ENCODE measurements at places on chromosomes 3 and 15.

DNA sequence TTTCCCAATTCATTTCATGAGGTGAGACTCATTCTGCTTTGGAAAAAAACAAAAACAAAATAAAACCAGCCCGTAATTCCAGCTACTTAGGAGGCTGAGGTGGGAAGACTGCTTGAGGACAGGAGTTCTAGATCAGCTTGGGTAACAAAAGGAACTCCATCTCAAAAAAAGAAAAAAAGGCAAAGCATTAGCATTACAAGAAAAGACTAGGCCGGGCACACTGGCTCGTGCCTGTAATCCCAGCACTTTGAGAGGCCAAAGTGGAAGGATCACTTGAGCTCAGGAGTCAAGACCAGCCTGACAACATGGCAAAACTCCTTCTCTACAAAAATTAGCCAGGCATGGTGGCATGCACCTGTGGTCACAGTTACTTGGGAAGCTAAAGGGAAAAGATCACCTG is 33.9 kb downstream of the TRPM7 start:
- DNase-seq = no peak

GRCh38 chr3:78632925-78633553 is 1134.8 kb downstream of the ROBO1 start:
- no peak for DNase-seq

DNA sequence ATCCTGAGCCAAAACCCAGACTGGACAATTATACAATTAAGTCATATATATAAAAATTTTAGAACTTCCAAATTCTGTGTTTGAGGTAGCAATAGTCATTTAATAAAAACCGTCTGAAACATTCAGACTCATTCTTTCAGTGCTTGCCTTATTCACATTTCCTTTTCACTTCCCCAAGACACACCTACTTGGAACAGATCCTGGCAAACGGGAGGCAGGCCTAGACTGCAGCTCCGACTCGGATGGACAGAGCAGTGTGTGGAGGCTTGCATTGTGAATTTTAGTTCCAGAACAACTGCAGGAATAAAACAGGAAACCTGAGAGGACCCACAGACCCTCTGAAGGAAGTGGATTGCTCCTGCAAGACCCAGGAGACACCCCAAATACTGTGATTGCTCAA is 341.4 kb downstream of the CNTN3 start:
- no peak for DNase-seq

DNA sequence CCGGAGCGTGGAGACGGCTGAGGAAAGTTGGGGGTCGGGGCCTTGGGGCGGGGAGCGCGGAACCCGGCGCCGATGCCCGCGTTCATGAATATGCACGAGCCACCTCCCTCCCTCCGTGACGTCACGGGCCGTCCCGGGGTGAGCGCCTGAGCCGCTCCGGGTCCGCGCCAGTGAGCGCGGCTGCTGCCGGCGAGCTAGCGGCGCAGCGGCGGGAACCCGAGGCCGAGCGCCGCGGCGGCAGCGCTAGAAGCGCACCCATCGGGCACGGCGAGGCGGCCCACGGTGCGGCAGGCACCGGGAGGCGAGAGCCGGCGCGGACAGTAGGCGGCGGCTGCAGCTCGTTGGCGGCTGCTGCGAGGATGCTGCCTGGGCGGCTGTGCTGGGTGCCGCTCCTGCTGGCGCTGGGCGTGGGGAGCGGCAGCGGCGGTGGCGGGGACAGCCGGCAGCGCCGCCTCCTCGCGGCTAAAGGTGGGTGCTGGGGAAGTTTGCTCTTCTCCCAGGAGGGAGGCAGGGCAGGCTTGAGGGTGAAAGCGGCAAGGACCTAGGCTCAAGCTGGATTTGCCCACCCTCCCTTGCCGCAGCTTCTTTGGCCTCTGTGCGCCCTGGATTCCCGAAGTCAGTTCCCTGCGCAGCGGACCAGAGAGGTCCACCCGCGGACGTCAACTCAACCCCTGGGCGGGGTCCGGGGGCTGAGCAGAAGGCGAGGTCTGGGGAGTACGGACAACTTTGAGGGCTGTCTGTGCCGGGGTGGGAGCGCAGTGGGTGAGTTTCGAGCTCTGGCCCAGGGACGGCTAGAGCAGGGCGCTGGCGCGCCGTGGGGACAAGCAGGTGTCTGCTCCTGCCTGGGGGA is at the start of gene CLSTN2:
Gene CLSTN2 (plus strand): TSS at position 170 of the 850 bp plus-strand sequence.
- DNase-seq = no peak

- DNase-seq = no peak
Observed at GRCh38 chr3:57816471-57817095, 60.5 kb downstream of the SLMAP start.

GRCh38 chr15:59333401-59334075 is 39.1 kb downstream of the MYO1E start:
- no peak for DNase-seq

- DNase-seq = no peak
Observed at GRCh38 chr3:57062101-57062631, 1.7 kb downstream of the SPATA12 start.

GRCh38 chr15:73711526-73711925 is 27.3 kb downstream of the CD276 start:
- no peak for DNase-seq
